Fibroblast of upper back skin (primary cell): ENCODE measurements at places on chromosomes 7 and 10.

- DNase-seq, result peak; percentile 60
These were observed 267.8 kb upstream of the SEMA3C start for GRCh38 chr7:81186691-81187090.

DNA sequence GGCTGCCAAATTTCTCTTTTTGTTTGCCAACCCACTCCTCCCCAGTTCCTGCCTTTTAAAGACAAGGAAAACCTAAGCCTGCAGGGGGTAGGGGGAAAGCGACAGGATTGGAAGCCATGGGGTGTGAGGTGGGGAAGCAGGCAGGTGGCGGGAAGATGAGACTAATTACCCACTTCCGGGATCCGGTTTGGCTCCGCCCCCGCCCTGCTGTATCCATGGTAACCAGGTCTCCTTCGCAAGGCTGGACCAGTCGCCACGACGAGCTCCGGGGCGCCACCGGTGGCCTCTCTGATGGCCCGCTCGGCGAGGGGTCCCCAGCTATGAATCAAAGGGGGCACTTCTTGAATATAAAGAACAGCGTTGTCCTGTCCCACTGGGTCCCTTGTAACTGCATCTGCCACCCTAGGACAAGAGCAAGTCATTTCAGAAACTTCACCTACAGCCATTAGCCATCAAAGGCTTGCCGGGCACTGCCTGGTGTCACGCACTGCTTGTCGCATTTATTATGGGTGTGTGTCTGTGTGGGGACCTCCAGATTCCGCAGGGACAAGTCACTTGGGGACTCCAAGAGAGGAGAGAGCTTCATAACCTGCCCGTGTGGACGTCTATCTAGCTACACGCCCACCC lies 55.4 kb upstream of the LMTK2 start:
- DNase-seq, result no peak

- no peak for DNase-seq
These were observed 21.7 kb upstream of the KEL start for GRCh38 chr7:142983825-142984224.

GRCh38 chr10:62426600-62426999 lies 52.4 kb downstream of the ZNF365 start:
- DNase-seq, result no peak

GRCh38 chr10:49005270-49005669 lies 65.6 kb upstream of the LRRC18 start:
- DNase-seq, result no peak

- no peak for DNase-seq
These were observed 25.4 kb upstream of the NPVF start for GRCh38 chr7:25253714-25254113.

DNA sequence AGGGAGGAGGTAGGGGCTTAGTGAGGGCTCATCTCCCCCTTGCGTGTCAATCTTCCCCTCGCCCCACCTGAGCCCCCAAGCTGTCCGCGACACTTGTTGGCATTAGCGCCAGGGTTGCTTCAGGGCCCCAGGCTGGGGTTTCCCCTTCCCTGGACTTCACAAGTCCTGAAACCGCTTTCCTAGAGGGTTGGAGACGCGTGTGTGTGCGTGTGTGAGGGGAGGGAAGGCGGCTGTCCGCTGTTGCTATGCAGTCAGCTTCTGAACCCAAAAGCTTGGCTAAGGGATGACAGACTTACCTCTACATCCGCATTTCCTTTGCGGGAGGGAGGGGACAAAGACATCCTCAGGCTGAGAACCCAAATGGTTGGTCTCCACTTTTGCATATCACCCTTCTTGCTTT lies 803 bp downstream of the GOLGA7B start:
- no peak for DNase-seq

DNA sequence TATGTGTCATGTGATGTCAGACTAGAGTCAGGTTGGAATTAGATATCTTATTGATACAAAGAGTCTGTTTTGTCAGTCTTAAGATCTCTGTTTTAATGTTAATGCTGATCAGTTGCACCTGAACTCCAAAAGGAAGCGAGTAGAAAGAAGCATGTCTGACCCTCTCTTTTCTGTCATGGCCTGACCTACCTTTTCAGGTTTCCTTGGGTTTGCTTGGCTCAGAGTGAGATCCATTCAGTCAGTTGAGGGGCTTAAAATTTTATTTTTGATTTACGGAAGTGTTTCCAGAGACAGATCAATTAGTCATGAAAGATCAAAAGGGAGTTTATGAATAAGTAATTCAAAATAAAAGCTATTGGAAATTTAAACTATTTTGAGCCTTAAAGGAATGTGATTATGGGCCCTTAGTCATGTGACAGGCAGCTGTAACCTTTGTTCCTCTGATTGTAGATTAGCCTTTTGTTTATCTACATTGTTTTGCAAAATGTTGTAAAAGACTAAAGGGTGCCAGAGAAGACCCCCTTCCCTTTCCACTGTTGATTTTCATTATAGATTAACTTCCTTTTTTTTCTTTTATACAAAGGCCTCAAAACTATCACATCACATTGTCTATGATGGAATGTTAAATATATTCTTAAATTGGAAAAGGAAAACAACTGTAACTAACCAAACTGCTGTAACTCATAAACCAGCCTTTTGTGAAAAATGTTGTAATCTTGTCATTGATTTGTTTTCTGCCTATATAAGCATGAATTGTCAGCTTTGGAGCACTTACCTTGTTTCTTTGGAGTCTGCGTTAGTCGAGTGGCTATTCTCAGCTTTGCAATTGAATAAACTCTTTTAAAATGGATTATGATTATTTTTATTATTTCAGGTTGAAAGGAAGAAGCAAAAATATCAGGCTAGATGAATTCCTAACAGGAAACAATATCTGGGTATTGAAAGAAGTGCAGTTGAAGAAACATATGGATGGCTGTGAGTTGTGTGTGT lies 195.5 kb upstream of the MBL2 start:
- DNase-seq, result no peak

- DNase-seq, result peak; percentile 97
These were observed at the start of gene GRK5 for GRCh38 chr10:119207366-119207666. Gene GRK5 (plus strand): TSS chr10:119207571. CDS start chr10:119207918, 347 bp downstream.

- no peak for DNase-seq
These were observed 7.3 kb upstream of the ADAM8 start for GRCh38 chr10:133283931-133284330.

DNA sequence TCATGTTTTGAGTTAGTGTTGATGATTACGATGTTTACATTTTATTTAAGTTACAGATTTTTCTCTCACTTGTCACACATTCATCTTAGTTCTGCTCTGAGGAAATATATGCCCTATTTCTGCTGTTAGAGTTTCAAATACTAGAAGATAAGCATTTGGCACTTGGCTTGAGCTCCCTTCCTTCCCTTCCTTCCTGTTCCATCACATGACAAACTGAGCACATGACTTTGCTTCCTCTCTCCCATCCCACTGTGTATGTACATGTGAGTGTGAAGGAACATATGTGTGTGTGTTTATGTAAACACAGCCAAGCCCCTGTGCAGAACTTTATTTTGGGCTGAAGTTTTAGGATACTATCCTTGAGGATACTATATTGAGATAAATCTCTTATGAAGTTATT lies 795.9 kb upstream of the IGFBP3 start:
- no peak for DNase-seq

DNA sequence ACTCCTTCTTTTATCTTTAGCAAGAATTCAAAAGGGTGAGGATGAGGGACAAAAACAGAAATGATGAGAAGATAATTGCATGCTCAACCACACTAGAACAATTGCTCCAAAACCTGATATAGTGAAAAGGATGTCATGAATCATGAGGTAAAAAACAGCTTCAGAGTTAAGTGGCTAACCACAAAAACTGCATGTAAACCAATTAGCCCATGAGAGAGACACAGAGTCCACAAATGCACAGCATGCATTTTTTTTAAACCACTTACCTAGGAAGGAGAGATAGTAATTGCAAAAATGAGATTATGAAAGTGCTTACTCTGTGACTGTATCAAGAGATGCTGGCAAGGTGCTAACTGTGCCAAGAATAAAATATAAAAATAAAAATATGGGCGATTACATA lies 132.9 kb downstream of the MBL2 start:
- peak; percentile 51 for DNase-seq

DNA sequence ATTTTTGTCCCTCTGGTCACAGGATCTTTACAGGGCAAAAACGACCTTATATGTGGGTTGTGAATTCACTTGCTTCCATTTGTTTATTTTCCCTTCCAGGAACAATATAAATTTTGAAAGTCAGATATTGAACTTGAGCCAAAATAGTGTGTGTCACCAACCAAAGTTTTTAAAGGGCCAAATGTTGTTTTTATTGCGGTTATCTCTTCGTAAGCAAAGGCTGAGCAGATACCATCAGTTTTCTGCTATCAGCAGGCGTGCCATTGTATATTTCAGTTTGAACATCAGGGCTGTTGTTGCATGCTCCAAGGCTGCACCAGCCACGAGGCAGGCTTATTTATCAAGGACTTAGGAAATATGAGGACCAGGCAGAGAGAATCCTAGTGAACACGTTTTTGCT lies 160.3 kb downstream of the PAXIP1 start:
- DNase-seq, result no peak

DNA sequence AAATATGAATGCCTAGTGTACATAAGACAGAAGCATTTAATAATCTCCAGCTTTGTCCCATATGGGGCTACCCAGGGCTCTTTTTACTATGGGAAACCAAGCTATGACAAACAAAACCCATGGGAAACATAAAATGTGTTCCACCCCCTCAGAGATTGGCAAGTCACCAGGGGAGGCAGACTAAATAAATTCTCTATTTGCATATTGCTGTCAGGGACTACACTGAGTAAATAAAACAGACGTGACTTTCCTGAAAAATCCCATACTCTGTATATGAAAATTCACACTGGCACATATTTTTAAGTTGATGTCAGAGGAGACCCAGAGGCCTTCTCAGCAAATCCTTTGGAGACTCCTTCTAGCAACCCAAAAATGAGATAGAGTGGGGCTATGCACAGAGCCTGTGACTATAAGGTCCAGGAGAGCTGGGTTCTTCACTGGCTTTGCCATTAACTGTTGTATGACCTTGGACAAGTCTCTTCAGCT lies 44.0 kb upstream of the HPSE2 start:
- DNase-seq, result peak; percentile 57

GRCh38 chr7:116672596-116673456 lies 830 bp downstream of the MET start:
- DNase-seq, result no peak

- peak; percentile 15 for DNase-seq
These were observed 188.7 kb downstream of the DNAJC1 start for GRCh38 chr10:21814866-21815265.

GRCh38 chr7:30842542-30843451 lies 68.9 kb upstream of the AQP1 start:
- DNase-seq, result peak; percentile 16

GRCh38 chr7:5217851-5218331 lies 27.9 kb downstream of the WIPI2 start:
- no peak for DNase-seq

GRCh38 chr7:117403737-117404136 lies 23.6 kb downstream of the ASZ1 start:
- DNase-seq, result no peak
